Neuronal stem cell (in vitro differentiated cells): ENCODE measurements at places on chromosomes 13 and 19.

DNA sequence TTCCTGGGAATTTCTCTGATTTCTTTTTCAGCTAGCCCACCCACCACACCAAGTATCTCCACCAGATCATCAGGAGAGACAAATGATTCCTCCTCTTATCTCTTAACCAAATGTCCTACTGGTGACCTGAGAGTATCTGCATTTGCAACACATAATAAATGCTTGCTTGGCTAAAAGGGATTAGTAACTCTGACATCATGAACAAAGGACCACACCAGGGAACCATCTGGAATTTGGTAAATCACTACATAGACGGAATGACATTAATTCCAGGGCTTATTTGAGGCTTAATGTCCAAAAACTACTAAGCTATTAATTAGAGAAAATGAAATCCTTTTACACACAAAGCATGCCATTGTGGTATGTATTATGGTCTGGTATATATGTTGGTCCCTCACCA, 139.0 kb downstream of the RAP2A start:
- H3K36me3 ChIP-seq: no peaks in the 10 kb centered on the region
- H3K27me3 ChIP-seq: no peaks in the 10 kb centered on the region
- H3K27ac ChIP-seq: peak overlapping the region; percentile 24
- H3K4me3 ChIP-seq: no peak overlapping the region
- peak; percentile 43 for DNase-seq

DNA sequence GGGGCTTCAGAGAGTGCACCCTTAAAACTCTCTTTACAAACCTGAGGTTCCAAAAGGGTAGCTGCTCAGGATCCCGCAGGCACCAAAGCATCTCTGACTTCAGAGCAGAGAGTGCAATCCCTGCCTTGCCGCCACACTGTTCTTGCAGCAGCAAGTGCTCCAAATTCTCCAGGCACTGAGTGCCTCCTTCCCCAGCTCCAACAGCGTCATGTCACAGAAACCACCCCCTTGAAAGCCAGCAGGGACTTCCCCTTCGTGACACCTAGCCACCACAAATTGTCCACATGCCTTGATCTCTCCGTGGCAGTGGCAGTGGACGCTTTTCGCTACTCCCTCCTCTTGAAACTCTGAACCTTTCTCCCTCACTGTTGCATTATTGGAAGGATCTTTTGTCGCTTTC, 39.9 kb downstream of the MBNL2 start:
- H3K4me3 ChIP-seq: peak overlapping the region; percentile 55
- no peak for DNase-seq
- H3K4me1 ChIP-seq: peaks cover 9% of the 10 kb centered on the region
- no peaks in the 10 kb centered on the region for H3K36me3 ChIP-seq

DNA sequence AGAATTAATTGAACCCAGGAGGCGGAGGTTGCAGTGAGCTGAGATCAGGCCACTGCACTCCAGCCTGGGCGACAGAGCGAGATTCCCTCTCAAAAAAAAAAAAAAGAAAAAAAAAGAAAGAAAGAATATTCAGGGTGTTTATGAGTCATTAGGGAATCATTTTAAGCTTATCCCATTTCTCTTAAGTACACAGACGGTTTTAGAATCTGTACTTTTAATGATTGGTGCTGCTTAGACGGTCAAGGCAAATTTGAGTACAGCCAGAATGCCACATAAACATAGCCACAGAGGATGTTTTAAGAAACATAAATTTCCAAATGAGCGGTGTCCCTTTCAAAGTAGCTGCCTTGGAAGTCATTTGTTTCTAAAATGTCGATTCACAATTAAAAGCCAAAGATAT, 2.6 kb downstream of the SPRYD7 start:
- H3K36me3 ChIP-seq: peaks cover 10% of the 10 kb centered on the region
- no peak for DNase-seq
- H3K27ac ChIP-seq: no peak overlapping the region
- no peak overlapping the region for H3K4me3 ChIP-seq
- no peaks in the 10 kb centered on the region for H3K4me1 ChIP-seq

DNA sequence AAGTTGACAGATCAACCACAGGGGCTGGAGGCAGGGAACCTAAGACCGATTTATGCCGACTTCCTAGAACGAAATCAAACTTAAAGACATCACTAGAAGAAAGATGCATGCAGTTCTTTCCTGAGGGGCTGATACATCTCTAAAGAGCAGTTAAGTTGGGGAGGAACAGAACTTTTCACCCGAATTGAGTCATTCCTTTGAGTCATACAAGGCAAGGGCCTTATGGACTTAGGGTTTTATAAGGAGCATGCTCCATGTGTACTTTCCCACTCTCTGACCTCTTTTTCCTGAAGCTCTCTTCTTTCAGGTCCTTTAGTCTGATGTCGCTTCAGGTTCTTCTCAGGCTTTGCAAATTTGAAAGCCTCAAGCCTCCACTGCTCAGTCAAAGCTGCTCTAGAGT, 7.9 kb upstream of the FBXL3 start:
- DNase-seq: no peak
- H3K27me3 ChIP-seq: no peaks in the 10 kb centered on the region
- no peak overlapping the region for H3K4me3 ChIP-seq
- no peak overlapping the region for H3K27ac ChIP-seq

DNA sequence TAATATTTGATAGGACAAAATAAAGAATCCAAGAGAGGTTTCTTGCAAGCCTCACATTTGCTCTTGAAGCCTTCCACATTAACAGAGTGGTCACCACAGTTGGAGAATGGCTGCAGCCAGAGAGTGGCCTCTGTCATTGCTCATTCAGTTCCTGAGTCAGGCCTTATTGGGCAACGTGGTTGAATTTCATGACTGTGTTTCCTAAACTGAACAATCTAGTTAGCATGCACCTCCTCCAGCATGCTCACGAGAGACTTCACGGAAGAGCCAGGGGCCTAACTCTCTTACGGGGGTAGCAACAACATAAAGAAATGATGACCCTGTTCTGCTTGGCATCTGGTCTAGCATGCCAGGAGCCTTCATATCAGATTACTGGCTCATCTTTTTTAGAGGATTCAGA, 9.6 kb upstream of the UBL3 start:
- DNase-seq: no peak
- H3K4me3 ChIP-seq: no peak overlapping the region
- no peaks in the 10 kb centered on the region for H3K27me3 ChIP-seq
- H3K4me1 ChIP-seq: peaks cover 3% of the 10 kb centered on the region
- no peak overlapping the region for H3K27ac ChIP-seq

DNA sequence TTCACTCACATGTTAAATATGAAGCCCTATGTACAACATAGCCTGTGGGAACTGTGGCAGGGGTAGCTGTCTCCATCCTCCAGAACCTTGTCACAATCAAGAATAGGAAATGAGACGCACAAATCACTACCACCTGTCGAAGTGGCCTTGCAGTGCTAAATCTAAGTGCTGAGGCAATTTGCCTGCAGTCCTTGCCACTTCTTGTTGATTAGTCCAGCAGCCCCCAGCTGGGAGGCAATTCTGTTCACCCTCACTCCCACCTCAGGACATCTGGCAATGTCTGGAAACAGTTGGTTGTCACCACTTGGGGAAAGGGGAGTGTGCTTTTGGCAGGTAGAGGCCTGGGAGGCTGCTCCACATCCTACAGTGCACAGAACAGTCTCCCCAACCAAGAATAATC, 10.7 kb downstream of the RFX2 start:
- no peaks in the 10 kb centered on the region for H3K36me3 ChIP-seq
- no peak for DNase-seq

DNA sequence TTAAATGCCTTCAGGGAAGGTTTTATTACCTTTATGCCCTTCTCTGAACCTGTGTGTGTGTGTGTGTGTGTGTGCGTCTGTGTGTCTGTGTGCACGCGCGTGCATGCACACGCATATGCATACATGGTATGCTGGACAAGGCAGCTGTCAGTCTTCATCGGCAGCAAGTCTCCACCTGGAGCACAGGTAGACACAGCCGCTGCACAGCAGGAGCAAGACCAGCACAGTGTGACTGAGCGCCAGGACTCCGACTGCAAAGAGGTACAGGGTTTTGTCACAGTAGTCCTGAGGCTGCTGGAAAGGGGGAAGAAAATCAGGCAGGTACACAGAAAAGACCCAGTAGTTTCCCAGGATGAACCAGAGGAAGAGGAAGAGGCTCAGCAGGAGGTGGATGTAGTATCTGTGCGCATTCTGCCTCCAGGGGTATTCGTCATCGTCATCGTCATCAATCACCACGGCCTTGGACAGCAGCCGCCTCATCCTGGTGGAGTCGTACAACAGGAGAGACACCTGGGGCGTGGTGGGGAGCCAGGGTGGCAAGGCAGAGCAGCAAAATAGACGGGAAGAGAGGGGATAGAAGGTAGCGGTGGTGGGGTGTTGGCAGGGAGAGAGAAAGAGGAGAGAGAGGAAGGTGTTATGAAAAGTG, 12.8 kb upstream of the DHRS12 start:
- DNase-seq: no peak
- H3K36me3 ChIP-seq: no peaks in the 10 kb centered on the region
- H3K4me1 ChIP-seq: no peaks in the 10 kb centered on the region
- H3K27ac ChIP-seq: no peak overlapping the region
- no peaks in the 10 kb centered on the region for H3K27me3 ChIP-seq
- H3K4me3 ChIP-seq: no peak overlapping the region

DNA sequence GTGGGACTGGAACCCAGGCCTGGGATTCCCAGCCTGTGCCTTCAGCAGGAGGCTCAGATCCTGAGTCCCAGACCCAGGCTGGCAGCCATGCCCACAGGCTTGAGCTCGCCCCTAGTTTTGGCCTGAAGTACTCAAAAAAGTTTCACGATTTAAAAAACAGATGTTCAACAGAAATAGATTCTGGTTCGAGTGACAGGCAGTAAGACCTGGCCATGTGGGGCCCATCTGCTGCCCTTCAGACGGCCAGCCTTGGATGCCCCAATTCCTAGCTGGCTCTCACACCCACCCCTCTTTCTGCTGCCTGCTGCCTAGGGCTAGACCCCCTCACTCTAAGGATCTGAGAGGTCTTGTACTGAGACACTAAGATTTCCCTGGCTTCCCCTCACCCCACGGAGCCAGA, 2.8 kb upstream of the DMPK start:
- H3K36me3 ChIP-seq: peaks cover 66% of the 10 kb centered on the region
- DNase-seq: no peak

DNA sequence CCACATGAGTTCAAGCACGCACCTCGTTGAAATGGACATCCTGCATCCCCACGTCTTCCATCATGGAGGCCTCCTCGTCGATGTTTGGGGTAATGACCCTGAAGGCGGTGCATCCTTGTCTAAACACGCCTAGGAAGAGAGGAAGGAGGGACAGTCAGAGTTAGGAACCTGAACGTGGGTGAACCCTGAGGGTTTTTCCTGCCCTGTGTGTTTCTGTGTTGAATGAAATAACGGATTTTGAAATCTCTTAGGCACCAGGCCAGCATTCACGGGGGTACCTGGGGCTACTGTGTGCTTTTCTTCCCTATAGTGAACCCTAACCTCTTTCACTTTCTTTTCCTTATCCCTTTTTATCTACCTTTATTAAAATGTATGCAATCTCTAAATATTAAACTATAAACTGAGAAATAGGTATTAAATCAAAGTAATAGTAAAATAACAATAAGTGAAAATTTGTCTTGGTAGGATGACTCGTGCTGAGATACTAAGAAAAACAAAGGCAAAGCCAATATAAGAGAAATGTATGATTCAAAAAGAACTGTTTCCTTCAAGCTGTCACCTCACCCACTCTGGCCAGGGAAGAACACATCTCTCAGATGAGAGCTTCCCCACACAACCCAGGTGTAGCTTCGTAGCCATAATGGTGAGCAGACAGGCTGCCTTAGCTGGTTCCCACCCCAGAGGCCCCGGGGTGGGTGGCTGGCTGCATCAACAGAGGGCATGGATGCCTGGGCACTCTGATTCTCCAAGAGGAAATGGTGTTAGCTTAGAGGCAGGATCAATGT, 72.1 kb upstream of the SLC15A1 start:
- H3K4me1 ChIP-seq: peaks cover 11% of the 10 kb centered on the region
- no peaks in the 10 kb centered on the region for H3K27me3 ChIP-seq
- no peak overlapping the region for H3K4me3 ChIP-seq
- H3K36me3 ChIP-seq: peaks cover 2% of the 10 kb centered on the region

- H3K4me3 ChIP-seq: no peak overlapping the region
- H3K27ac ChIP-seq: no peak overlapping the region
- no peaks in the 10 kb centered on the region for H3K27me3 ChIP-seq
- peaks cover 10% of the 10 kb centered on the region for H3K4me1 ChIP-seq
- DNase-seq: no peak
Observed at GRCh38 chr19:36136964-36137686, 2.7 kb upstream of the CAPNS1 start.

DNA sequence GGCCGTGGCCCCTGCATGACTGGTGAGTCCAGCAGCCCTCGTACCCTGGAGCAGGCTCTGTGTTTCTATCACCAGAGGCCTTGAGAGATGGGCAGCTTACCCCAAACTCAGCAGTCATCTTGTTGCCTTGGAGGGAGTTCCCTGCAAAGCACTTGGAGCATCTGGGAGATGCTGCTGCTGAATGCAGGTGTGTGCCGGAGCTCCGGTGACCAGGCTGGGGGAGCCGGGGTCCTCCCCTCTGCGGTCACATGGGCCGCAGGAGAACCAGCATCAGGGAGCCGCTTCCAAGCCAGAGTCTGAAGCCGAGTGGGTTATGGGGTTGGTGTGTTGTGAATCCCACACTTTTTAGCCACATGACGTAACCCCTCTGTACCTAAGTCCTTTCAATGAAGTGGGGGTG, 82.8 kb downstream of the TEX29 start:
- no peak for DNase-seq
- H3K4me1 ChIP-seq: no peaks in the 10 kb centered on the region
- no peaks in the 10 kb centered on the region for H3K36me3 ChIP-seq
- no peak overlapping the region for H3K4me3 ChIP-seq
- no peak overlapping the region for H3K27ac ChIP-seq

DNA sequence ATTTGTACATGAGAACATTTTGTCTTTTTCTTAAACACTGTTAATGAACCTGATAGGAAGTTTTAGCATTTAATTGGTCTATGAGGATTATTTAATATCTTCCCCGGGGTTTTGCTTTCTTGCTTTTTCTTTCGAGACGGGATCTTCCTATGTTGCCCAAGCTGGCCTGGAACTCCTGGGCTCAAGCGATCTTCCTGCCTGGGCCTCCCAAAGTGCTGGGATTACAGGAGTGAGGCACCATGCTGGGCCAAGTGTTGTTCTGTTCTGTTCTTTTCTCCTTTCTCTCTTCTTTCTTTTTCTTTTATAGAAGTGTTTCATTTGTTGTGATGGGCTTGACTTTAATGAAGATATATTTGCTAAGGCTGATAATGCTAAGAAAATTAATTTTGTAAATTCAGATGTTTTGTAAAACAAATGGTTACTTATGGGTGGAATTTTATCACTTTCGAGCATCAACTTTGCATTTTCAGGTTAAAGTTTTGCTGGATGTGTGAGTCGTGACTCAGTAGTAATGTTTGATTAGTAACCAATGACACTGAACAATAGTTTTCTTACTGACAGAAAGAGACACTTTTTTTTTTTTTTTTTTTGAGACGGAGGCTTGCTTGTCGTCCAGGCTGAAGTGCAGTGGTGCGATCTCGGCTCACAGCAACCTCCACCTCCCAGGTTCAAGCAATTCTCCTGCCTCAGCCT, 2.2 kb downstream of the PAN3 start:
- no peak overlapping the region for H3K27ac ChIP-seq
- peak overlapping the region; percentile 67 for H3K4me3 ChIP-seq
- H3K4me1 ChIP-seq: peaks cover 6% of the 10 kb centered on the region

- H3K4me1 ChIP-seq: no peaks in the 10 kb centered on the region
- H3K36me3 ChIP-seq: peaks cover 37% of the 10 kb centered on the region
- no peak overlapping the region for H3K27ac ChIP-seq
- H3K27me3 ChIP-seq: peaks cover 2% of the 10 kb centered on the region
Observed at GRCh38 chr19:49004133-49004532, 10.4 kb downstream of the RUVBL2 start.
